GM12891 (cell line): ENCODE measurements at places on chromosomes 2 and 18.

DNA sequence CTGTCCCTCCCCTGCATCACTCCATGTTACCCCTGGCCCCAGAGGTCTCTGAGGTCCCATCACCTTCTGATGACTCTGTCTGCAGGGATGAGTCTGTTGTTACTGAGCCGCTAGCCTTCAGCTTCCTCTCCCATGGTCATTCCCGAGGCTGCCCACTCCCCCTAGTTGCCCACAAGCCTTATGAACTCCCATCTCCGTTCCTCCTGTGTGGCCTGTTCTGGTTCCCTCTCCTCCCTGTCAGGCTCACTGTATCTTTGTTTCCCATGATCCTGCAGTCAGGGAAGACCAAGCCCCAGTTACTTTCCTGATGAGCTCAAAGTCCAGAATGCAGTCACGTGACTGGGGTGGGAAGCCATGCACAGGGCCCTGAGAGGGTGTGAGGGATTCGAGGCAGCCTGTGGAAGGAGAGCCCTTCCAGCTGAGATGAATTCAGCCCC is 39.5 kb downstream of the INPP4A start:
- no peak for DNase-seq

- DNase-seq, result no peak
Observed at GRCh38 chr18:9581667-9582066, 32.7 kb downstream of the PPP4R1 start.

DNA sequence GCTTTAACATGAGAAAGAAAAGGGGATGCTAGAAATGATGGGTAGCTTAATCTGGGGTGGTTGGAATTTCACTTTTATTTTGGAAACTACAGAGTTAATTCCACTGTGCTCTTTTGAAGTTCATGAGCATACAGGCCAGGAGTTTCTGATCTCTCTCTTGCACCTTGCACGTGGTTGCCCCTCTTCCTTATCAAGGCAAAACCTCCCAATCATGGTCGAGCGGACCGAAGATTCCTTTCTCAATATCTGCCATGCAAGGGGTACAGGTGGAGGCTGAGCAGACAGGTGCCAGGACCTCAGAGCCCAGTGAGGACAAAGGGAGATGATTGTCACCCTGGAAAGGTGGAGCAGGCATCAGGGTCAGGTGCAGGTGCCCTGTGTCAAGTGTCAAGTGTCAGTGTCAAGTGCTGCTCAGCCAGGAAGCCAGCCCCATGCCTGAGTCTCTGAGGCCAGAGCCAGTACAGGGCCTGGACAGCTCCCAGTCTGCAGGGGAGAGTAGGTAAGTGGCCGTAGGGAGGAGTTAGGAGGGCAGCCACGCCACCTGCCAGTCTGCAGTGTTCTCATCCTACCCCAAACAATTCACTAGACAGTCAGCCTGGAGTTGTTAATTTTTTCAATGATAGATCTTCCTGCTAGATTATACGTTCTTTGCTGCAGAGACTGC is 42.2 kb downstream of the LPIN1 start:
- no peak for DNase-seq

DNA sequence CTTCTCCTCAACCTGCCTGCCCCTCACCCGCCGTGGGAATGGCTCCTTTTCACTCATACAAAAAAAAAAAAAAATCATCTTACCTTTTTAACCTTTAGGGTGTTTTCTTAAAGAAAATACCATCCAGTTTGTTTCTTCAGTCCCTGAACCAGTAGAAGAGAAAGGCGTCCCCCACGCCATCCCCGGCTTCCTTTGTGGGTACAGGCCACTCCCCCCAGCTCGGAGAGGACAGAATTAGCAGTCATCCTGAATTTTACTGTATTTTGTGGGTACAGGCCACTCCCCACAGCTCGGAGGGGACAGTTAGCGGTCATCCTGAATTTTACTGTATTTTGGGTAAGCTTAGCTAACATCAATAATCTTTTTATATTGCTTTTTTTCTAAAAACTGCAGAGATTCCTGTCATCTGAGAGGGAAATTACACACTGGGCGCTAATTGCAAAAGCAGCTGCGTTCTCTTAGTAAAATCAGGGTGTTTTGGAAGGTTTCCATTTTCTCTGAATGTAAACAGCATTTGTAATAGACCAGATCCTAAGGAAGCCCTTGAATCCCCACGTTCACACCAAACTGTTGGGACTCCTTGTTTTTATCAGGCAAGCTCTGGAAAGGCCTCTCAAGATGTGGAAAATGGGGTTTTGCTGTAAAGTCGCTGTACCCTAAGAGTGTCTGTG is 72.5 kb downstream of the NFATC1 start:
- no peak for DNase-seq

DNA sequence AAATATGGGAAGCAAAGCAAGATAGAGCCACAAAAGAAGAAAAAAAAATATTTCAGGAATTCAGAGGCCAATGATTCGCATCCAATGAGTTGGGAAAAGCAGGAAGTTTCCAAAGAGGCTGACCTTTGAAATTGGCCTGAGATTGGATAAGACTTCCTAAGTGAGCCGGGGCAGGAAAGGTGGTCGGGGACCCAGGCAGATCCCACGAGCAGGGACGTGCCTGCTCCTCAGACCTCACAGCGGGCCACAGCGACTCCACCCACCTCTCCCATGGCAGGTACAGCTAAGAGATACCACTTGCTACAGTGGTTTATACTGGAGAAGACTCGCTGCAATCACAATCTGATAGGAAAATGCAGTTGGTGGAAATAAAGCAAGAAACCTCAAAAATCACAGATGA is 102.8 kb upstream of the SALL3 start:
- DNase-seq, result no peak

GRCh38 chr18:26073758-26074157 is 16.7 kb downstream of the SS18 start:
- no peak for DNase-seq

GRCh38 chr2:148560496-148560895 is 84.1 kb upstream of the EPC2 start:
- no peak for DNase-seq

GRCh38 chr2:75614162-75614651 is 32.4 kb upstream of the MRPL19 start:
- no peak for DNase-seq

GRCh38 chr2:224941960-224942359 is 100.3 kb downstream of the DOCK10 start:
- no peak for DNase-seq

GRCh38 chr2:14702258-14702657 is 69.7 kb downstream of the LRATD1 start:
- no peak for DNase-seq

- DNase-seq, result no peak
Observed at GRCh38 chr2:110828330-110828729, 96.0 kb downstream of the ACOXL start.

DNA sequence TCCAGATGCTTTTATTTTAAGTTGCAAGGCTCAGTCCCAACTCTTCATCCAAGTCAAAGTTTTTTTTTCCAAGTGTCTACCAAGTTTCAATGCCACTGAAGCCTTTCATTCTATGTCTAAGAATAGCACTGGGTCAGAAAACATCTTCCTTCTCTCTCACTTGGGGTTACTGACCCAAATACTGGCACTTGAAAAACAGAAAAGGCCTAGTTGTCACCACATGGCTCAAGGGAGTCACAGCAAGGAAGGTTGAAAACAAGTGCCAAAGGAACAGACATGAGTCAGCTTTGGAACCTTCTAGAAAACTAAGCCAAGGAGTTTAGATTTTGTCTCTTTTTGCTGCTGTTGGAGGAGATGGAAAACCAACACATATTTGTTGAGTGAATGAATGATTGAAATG is 146.5 kb downstream of the COPS8 start:
- DNase-seq, result no peak
